ENCODE measurements at places on chromosomes 12 and 14. TPM values are rescaled to one million over a fixed set of nuclear protein-coding genes. Genes with fewer than 3 reads are reported as not detected.

The CCDC175 gene
- 3.4 TPM for total RNA-seq

The SOCS4 gene
- 31.0 TPM for total RNA-seq

The CIROP gene
- not detected for total RNA-seq

The TMPRSS12 gene
- not detected for total RNA-seq

The FITM1 gene
- total RNA-seq = 0.94 TPM

The IL31 gene
- not detected for total RNA-seq

The DDX11 gene
- 25.0 TPM for total RNA-seq

The TEX52 gene
- total RNA-seq = not detected

The KRT2 gene
- total RNA-seq = not detected

The HEATR5A gene
- 38.2 TPM for total RNA-seq

The FOXM1 gene
- 3.4 TPM for total RNA-seq

The HOXC6 gene
- not detected for total RNA-seq

The C12orf54 gene
- total RNA-seq = not detected

The POTEM gene
- total RNA-seq = not detected

The PRB2 gene
- not detected for total RNA-seq

The WNT1 gene
- not detected for total RNA-seq

The RTN1 gene
- total RNA-seq = 797 TPM

The FAM222A gene
- total RNA-seq = 5.9 TPM

The PTGR2 gene
- 9.4 TPM for total RNA-seq

The RASSF8 gene
- total RNA-seq = 21.6 TPM

The KRT71 gene
- total RNA-seq = not detected

The ZNF605 gene
- 52.0 TPM for total RNA-seq

The GPR65 gene
- total RNA-seq = not detected

The GRIP1 gene
- total RNA-seq = 98.6 TPM

The SPTB gene
- total RNA-seq = 23.5 TPM

The BMAL2 gene
- 29.1 TPM for total RNA-seq

The DHRS2 gene
- total RNA-seq = not detected

The OR4E2 gene
- not detected for total RNA-seq

The KIF26A gene
- 17.8 TPM for total RNA-seq

The FAM90A1 gene
- not detected for total RNA-seq

The AQP2 gene
- total RNA-seq = not detected

The SOAT2 gene
- not detected for total RNA-seq

The RILPL1 gene
- total RNA-seq = 7.5 TPM

The ESR2 gene
- total RNA-seq = 1.9 TPM

The KRT80 gene
- not detected for total RNA-seq

The C1RL gene
- 5.9 TPM for total RNA-seq

The PPM1H gene
- 9.7 TPM for total RNA-seq

The CPNE6 gene
- total RNA-seq = 27.2 TPM

The KRT82 gene
- not detected for total RNA-seq

The RERG gene
- 3.1 TPM for total RNA-seq

The SYNDIG1L gene
- total RNA-seq = 1.3 TPM

The ACVRL1 gene
- 6.6 TPM for total RNA-seq

The GLS2 gene
- total RNA-seq = 6.3 TPM

The SLC39A2 gene
- not detected for total RNA-seq

The LIN52 gene
- 18.2 TPM for total RNA-seq

The KRT4 gene
- not detected for total RNA-seq

The MYO1H gene
- total RNA-seq = 0.31 TPM

The CCDC60 gene
- not detected for total RNA-seq

The DYNC1H1 gene
- 1,246 TPM for total RNA-seq

The SDSL gene
- 0.94 TPM for total RNA-seq

The PTCSC3 gene
- not detected for total RNA-seq

The IAPP gene
- not detected for total RNA-seq

The MRPL51 gene
- 33.5 TPM for total RNA-seq

The C14orf180 gene
- total RNA-seq = not detected

The PTGDR gene
- total RNA-seq = not detected

The SLCO1A2 gene
- total RNA-seq = 7.5 TPM

The ETFBKMT gene
- total RNA-seq = 3.4 TPM

The ANKRD33 gene
- total RNA-seq = not detected

The GPR84 gene
- not detected for total RNA-seq

Measured in parietal lobe (tissue), 2 donors.